ENCODE measurements at places on chromosomes 1 and 21.
A peak's percentile ranks its signal among the peaks of the same experiment; 100 is the strongest.

- DNase-seq = no peak
Observed at GRCh38 chr1:150548632-150549495, at the start of gene ADAMTSL4. Gene ADAMTSL4 (plus strand): TSS chr1:150549408. CDS start chr1:150552289, 2,881 bp downstream.

DNA sequence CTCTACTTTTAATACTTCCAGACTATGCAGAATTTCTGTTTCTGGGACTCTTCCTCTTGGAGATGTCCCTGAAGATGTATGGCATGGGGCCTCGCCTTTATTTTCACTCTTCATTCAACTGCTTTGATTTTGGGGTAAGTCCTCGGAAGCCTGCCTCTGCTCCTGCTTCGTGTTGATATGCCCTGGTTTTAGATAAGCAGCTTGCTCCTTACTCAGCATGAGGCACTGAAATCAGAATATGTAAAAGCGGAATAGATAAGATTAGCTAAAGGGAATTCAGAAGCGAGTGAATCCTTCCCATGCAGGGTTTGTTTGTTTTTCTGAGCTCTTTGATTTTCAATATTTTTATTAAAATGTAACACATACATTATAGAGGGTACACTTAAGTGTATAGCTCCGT, 234.7 kb downstream of the CACNA1E start:
- no peak for DNase-seq

DNA sequence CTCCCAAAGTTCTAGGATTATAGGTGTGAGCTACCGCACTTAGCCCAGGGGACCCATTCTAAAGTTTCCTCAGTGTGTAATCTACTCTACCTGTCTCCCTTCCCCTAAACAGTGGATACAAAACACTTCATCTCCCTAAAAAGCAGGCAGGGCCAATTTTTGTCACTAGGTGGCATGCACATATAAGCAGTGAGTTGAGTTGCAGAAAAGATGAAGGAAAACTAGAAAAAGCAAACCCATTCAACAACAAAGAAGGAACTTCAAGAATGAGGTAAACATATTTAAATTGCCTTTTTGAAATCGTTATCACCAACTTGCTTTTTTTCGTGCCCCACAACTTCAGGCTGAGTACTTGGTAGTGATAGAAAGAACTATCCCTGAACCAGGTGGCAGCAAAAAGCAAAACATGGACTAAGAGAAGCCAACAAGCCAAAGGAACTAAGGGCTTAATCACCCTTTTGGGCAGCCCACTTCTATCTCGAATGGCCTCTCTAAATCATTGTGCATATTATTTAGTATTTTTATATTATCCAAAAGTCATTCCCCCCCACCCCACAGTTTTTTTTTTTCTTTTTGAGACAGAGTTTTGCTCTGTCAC, 19.7 kb upstream of the ALDH9A1 start:
- DNase-seq = no peak

GRCh38 chr21:24995216-24995615, 612.1 kb downstream of the MRPL39 start:
- DNase-seq = no peak

- no peak for DNase-seq
Observed at GRCh38 chr1:64046243-64046642, 157.2 kb upstream of the UBE2U start.

DNA sequence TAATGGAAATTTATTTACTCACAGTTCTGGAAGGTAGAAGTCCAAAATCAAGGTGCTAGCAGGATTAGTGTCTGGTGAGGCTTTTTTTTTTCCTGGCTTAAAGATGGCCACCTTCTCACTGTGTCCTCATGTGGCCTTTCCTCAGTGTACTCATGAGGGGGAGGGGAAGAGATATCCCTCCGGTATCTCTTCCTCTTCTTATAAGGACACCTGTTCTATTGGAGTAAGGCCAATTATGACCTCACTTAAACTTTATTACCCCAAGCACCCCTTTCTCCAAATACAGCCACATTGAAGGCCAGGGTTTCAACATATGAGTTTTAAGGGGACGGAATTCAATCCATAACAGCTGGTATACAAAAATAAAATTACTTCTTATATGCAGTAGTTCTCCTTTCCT, 203.7 kb upstream of the C1orf87 start:
- no peak for DNase-seq

- DNase-seq = no peak
Observed at GRCh38 chr1:61436016-61436415, 288.9 kb downstream of the TM2D1 start.

- no peak for DNase-seq
Observed at GRCh38 chr1:109116286-109116685, 2.4 kb downstream of the ELAPOR1 start.

GRCh38 chr21:25936776-25937175, 202.0 kb downstream of the GABPA start:
- DNase-seq = no peak

DNA sequence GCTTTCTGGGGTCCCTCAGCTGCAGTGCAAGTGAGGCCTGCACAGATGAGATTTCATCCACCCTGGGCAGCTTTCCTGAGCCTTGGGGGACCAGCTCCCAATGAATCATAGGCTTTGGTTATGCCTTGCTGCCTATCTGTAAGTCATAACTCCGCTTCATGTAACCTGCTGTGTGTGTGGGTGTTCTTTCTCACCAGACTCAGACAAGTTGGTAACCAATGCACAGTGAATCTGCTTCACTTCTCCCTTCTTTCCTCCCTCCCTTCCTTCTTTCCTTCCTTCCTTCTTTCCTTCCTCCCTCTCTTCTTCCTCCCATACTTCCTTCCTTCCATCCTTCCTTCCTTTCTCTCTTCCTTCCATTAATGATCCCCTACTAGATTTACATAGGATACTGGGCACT, 34.4 kb upstream of the PSMB2 start:
- DNase-seq = no peak

DNA sequence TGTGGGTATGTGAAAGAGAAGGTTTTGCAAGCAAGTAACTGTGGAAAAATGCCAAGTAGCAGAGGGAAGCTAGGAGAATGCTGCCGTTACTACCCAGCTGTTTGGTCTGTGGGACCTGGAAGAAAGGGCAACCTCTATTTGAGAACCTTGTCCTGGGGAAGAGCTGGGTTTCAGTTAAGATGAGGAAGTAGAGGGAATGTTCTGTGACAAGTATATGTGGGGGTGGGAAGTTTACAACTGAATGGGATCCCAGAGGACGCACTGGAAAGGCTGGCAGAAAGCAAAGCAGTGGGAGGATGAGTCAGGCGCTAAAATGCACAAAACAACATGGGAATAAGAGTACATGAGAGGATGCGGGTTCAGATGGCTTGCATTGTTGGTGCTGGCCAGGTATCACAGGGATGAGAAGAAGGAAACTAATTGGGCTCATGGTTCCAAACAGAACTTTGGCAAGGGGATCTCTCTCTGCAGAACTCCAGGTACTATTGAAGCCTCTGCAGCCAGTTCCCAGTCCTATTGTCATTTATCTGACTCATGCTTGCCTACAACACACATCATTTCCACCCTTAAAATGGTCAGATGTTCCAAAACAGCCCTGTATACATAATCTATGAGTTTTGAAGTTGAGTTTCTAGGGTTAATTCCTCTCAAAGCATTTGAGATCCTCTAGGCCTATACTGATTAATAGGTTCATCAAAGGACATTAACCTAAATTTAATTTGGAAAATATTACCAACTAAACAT, 88.5 kb upstream of the VAV3 start:
- no peak for DNase-seq

- no peak for DNase-seq
Observed at GRCh38 chr1:218302155-218302554, 17.1 kb downstream of the RRP15 start.

DNA sequence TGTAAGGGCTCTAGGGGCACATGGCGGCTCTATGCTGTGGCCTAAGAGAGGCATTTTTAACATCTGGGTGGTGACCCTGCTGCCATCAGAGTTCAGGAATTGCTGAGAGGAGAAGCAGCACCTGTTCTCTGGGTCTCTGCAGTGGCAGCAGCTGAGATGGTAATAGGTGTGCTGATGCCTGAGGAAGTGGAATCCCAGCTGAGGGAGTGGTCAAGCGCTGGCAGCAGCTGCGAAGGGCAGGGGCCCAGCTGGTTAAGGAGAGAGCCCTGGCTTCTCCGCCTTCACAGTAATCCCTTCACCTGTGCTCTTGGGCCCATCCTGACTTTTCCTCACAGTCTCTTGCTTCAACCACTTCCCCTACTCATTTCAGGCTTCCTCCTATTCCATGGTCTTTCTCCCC, 39.8 kb downstream of the GJA5 start:
- DNase-seq = no peak

- DNase-seq = no peak
Observed at GRCh38 chr1:53016705-53017104, 45.3 kb upstream of the PODN start.

DNA sequence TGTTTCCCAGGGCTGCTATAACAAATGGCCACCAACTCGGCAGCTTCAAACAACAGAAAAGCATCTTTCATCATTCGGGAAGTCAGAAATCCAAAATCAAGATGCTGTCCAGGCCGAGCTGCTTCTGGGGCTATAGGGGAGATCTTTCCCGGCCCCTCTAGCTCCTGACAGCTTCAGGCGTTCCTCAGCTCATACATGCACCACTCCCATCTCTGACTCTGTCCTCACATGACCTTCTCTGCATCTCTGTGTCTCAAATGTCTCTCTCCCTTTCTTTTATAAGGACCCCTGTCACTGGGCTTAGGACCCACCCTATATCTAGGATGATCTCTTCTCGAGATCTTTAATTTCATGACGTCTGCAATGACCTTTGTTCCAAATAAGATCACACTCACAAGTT, 13.8 kb upstream of the NPPB start:
- DNase-seq = no peak

DNA sequence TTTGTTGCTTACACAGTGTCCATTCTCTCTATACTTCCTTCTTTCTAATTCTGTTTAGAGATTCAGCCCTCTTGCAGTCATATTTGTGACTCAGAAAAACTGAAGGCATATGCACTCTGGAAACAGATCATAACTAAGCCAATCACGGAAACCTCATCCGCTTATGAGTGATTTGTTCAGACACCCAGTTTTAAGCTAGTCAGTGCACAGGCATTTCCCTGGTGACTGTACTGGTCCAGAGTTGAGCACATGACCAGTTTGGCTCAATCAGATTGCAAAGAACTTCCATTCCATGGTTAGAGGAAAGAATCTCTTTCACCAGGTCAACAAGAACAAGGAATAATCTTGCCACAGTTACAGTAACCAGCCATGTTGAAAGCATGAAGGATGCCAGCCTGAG, 69.2 kb upstream of the SGIP1 start:
- no peak for DNase-seq

DNA sequence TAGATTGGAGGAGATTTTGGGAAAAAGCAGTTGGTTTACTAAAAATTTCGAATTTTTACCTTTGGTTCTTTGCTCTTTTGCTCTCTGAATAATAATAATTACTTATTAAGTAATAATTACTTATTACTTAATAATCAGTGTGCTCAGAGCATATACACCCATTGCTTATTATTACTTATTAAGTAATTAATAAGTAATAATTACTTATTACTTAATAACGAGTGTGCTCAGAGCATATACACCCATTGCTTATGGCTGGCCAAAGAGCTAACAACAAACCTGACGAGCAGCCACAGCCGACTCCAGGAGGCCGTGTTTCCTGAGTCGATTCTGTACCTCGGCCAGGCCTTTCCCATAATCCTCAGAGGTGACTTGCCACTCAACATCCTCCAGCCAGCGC, 20.5 kb downstream of the SPTA1 start:
- DNase-seq = no peak

GRCh38 chr1:20411196-20411980, 74.6 kb downstream of the CAMK2N1 start:
- DNase-seq = peak; percentile 54

DNA sequence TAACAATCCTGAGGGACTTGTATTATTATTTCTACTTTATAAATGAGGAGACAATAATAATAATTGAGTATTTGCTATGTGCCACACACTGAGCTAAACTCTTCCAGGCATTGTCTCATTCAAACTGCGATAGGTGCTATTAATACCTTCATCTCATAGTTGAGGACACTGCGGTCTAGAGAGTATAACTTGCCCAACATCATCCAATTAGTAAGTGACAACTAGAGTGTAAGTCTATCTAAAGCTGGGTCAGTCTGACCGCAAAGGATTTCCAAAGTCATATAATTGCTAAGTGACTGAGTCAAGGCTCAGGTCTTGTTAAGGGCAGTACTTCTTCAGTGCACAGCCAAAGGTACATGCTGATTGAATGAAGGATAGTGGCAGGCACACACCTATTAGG, 9.7 kb downstream of the BCL9 start:
- DNase-seq = no peak

GRCh38 chr1:183259924-183260323, 73.9 kb downstream of the LAMC2 start:
- DNase-seq = no peak

DNA sequence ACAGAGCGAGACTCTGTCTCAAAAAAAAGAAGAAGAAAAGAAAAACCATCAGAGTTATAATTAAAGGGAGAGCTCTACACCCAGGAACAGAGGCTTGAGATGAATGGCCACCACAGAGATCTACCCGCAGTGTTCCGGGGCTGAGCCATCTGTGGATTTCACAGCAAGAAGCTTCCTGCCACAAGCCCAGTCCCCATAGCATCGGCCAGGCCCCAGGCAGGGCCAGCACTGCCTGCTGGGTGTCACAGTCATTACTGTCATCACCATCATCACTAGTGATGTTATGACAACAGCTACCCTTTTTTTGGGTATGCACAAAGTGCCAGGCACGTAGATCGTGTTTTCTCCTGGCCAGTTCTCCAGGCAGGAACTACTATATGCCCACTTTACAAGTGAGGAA, 111.6 kb upstream of the VAMP3 start:
- DNase-seq = no peak

- no peak for DNase-seq
Observed at GRCh38 chr1:42178249-42178648, 13.7 kb upstream of the GUCA2A start.

DNA sequence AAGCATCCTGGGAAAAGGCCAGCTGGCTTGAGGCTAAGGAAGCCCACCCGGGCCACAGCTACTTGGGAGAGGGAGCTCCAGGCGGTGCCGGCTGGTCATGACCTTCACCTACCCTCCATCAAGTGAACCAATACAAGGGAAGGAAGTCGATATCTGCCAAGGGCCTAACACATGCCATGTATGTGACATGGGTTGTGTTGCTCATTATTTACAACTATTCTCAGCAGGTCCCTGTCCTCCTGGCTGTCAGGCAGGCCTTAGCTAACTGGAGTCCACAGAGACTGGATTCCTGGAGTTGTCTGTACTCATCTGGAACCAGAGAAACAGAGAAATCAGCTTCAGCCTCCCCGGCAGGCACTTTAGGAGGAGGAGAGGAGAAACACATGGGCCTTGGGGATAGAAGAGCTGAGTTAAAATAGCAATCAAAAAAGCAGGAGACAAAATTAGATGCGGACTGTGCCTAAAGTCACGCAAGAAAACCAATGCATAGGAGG, 15.7 kb downstream of the TCEA3 start:
- no peak for DNase-seq

GRCh38 chr1:7856345-7856744, 3.5 kb upstream of the UTS2 start:
- DNase-seq = no peak

GRCh38 chr1:40439247-40439646, 11.0 kb upstream of the ZFP69B start:
- DNase-seq = no peak

DNA sequence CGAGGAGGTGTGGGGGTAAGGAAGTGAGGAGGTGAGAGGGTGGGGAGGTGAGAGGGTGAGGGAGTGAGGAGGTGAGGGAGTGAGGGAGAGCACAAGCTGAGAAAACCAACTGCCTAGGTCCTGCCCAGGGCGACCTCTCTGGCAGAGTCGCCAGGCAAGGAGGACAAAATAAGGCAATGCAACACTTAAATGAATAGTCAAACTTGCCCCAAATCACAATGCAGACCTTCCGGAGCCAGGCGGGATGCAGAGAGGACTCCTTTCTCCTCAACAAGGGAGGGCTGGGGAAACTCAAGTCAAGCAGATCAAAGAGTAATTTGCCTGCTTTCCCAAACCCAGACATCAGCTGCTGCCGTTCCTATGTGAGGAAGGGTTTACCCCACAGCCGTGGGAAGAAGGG, 86.0 kb downstream of the CCDC185 start:
- no peak for DNase-seq
